CD4-positive, alpha-beta memory T cell (primary cell): ENCODE measurements at places on chromosomes 2 and 18.

DNA sequence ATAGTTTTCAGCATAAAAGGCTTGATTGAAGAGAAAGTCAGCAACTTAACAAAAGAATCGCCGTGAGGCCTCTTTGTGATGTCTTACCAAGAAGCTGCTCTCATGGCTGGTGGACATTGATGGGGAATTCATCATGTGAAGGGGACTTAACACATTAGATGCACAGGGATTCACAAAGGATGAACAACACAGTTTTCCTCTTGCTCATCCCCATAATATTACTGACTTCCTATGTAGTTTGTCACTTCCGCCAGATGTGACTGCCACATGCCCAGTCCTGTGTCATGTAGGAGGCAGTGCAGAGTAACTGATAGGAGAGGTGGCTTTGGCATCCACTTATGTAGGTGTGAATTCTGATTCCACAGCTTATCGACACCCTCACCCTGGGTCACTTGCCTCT lies 232.6 kb upstream of the LYPD1 start:
- DNase-seq: no peak

DNA sequence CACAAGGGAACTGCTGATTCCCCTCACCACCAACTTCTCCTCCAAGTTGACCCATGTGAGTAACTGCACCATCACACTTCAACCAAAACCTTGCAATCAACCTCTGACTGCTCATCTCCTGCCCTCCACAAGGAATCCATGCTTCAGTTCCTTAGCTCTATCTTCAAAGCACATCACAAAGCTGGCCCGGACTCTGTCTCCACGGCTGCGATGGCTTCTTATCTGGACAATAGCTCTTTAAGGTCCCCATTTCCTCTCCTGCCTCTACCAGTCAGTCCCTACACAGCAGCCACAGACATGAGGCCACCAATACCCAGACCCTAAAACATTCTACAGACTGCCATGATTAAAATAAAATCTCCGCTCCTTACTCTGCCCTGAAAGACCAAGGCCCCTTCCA lies 25.7 kb downstream of the MBOAT2 start:
- no peak for DNase-seq

DNA sequence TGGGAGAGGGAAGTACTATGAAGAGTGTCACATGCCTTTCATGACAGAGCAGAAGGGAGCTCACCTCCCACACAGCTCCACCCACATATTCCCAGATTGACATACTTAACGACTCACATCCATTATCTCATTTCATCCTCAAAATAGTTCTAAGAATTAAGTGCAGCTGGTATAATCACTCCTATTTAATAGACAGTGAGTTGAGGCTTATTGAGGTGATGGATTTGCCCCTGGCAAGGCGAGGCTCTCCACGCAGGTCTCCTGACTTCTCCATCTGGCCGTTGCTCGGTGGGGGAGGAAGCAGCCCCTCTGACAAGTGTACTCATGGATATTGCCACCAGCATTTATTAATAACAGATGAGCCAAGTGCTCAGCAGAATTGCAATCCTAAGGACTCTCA lies 81.4 kb downstream of the TGOLN2 start:
- no peak for DNase-seq

- no peak for DNase-seq
These were observed 136.9 kb downstream of the COMMD1 start for GRCh38 chr2:62042400-62042799.

- no peak for DNase-seq
These were observed 314.5 kb upstream of the CHAC2 start for GRCh38 chr2:53452957-53453748.

GRCh38 chr18:76922107-76922506 lies 99.8 kb downstream of the ZNF236 start:
- DNase-seq: peak; percentile 51

- DNase-seq: no peak
These were observed 10.1 kb downstream of the METAP1D start for GRCh38 chr2:172009823-172010222.

DNA sequence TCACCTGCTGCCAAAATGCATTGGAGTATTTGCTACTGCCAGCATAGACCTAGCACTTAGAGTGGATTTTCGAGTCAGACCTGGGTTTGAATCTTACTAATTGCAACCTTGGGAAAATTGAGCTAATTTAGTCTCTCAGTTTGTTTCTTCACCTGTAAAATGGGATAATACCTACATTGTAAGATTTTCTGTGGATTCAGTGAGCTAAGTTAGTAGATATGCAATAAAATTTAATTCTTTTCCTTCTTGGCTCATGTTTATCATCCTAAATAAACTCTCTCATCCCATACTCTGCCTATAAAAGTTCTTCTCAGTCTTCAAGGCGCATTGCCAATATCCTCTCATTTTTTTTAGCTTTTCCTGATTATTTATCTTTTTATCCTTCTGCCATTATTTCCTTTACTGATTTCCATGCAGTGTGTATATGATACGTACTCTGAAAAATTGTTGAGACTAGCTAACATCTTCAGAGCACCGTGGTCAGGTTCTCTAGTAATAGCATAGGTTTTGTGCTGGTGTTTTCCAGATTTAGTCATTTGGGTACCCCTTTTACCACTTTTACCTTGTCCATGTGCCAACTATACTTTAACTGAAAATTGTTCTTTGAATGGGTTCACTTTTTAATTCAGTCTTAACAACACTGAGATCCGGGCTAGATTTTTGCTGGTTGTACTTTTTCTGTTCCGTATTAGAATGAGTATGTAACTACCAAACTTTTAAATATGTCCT lies 7.3 kb downstream of the CEP192 start:
- no peak for DNase-seq

DNA sequence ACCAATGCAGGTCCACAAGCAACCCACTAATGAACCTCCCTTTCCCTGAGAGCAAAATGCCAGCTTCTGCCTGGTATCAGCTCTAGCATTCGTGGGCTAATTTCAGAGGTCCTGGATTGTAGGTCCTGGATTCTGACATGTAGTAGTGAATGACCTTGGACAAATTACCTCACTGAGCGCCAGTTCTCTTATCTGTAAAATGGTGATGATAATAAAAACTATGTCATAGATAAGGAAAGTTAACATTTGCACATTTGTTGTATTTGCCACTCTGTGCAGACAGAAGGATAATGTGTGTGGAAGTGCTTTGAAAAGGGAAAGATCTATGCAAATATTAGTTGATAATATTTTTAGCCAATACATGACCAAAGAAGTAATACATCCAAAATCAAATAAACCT lies 4.1 kb upstream of the TET3 start:
- no peak for DNase-seq

DNA sequence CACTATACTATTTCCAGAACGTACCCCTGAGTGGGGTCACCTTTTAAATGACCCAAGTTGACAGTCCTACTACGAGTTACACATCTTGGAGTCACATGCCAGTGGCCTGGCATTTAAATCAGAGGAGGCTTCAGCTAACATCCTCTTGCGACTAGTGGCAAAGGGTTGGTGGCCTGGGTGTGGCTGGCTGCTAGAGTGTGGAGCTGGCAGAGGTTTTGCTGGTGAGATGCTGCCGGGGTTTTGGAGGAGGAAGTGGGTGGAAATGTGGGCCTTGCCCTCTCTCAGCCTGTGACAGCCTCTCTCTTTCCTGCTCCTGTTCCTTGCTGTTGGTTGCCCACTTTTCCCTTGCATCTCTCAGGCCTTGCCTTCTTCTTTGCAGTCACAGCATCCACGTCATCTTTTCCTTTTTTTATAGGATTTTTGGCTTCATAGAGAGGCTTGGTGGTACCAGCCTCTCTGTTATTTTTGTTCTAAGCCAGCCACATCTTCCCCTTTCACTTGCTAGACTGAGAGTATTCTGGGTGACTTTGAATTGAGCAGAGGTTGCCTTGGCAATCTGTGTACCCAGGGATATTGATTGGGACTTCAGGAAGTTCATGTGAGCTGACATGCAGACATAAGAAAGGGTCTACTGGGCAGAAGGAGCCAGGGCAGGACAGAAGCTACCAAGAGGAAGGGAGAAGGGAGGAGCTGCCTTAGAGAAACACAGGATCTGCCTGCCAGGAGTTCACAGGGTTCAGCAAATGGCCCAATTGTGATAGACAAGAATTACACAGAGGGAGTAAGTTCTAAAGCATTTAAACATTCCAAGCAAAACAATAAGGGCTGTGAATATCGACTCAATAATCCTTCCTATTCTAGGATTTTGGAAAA lies 55.4 kb downstream of the CDC42EP3 start:
- DNase-seq: peak; percentile 77

- no peak for DNase-seq
These were observed 85.9 kb upstream of the RANBP2 start for GRCh38 chr2:108633409-108633808.

DNA sequence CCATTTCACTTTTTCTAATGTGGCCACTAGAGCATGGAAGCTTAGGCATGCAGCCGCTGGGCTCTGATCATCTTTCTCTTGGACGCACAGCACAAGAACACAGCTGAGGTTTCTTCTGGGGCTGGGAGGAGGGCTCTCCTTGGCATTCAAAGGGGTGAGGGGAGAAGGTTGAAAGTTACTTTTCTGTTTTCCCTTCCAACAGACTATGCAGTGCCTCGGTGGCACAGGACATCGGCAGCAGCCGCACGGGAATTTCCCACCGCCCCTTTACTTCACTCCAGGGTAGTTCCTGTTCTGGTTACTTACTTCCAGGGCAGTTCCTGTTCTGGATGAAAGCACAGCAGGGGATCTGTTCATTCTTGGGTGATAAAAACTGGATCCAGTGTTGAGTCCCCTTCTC lies 18.9 kb upstream of the MAL start:
- no peak for DNase-seq

DNA sequence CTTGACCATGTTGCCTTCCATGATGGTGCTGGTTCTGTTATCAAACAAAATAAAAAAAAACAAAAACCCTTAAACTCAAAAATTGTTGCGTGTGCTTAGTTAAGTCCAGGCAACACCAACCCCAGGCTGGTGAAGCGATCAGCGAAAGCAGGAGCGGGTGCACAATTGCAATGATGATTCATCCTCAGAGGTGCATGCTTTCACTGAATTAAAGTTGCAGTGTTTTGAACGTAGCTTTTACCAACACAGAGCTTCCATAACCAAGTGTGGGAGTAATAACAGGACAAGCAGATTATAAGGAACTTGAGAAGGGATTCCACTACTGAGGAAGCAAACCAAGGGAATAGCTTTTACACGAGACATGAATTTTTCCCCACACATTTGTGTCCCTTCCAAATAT lies 39.7 kb upstream of the RAPH1 start:
- DNase-seq: no peak

DNA sequence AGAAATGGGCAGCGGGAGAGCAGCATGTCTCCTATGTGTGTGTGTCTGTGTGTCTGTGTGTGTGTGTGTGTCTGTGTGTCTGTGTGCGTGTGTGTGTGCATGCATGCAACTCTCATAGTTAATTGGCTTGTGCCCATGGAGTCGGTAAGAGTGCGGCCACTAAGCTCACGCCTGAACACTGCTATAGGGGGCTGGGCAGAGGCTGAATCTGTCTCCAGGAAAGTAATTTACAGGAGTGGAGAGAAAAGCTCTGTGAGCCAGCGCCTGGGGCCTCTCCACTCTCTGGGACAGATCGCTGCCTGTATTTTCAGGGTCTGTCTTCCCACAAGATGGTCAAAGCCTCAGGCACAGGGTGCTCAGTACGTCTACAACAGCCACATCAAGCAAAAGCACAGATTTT lies 553.4 kb downstream of the TNS1 start:
- DNase-seq: no peak

- no peak for DNase-seq
These were observed 20.0 kb downstream of the NAB1 start for GRCh38 chr2:190668892-190669291.

- peak; percentile 26 for DNase-seq
These were observed 9.0 kb downstream of the CCDC68 start for GRCh38 chr18:54950221-54950620.

DNA sequence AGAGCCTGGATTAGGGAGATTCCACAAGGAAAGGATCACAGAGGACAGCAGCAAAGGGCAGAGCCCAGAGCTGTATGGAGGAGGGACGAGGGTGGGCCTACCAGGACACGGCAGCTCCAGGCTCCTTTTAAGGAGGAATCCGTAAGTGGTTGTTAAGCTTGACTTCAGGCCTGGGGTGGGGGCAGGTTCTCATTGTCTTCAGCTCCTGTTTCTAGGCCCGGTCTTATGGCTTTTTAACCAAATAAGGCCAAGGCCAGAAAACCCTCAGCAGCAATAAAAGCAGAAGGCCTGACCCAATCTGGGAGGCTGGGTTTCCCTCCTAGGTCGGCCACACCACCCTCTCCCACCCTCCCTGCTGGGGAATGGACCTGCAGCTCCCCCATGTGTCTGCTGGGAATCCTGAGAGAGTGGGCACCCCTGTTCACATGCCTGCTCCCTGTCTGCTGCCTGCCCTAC lies 111.2 kb downstream of the PLB1 start:
- DNase-seq: no peak

DNA sequence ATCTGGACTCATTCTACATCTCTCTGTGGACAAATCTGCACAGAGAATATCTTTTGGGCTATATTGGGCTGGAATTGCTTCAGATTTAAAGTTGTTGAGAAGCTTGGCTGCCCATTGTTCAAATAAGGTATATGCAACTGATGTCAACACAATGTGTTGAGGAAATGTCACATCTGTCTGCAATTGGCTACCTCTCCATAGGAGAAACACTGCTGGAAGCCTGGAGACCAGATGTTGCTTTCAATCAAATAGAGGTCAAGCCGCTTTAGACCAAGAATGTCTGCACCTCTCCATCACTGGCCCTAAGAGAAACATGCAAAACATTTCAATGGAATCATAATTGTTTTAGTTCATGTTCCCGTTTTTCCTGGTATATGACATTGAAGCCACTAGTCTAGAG lies 720.2 kb downstream of the SLC4A3 start:
- DNase-seq: no peak

DNA sequence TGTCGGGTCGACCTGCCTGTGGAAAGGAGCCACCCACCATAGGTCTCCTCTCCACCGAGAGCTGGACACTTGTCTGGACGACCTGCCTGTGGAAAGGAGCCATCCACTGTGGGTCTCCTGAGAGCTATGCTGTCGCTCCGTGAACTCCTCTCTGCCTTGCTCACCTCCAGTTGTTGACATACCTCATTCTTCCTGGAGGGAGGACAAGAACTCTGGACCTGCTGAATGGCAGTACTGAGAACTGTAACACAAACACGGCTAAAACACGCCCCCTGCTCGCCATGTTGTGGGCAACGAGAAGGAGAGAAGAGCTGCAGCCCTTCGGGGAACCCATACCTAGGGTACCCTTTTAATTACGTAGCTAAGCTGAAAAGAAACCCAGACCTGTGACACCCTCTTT lies 77.6 kb downstream of the PTPN4 start:
- DNase-seq: no peak

- DNase-seq: no peak
These were observed 66.7 kb downstream of the EDAR start for GRCh38 chr2:108922141-108922915.

DNA sequence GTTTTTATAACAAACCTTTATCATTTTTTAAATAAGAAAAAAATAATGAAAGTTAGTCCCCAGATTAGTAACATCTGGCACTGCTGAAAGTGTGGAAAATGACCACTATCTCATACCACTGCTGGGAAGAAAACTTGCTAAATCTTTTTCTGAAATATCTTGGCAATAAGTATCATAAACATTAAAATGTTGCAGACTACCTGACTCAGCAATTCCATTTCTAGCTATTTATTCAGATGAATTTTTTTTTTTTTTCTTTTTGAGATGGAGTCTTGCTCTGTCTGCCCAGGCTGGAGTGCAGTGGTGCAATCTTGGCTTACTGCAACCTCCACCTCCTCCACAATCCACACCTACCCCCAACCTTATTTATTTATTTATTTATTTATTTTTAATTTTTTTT lies 35.3 kb upstream of the SOS1 start:
- DNase-seq: no peak
